ENCODE measurements at places on chromosomes 16 and 17.

- DNase-seq: no peak
Measured at GRCh38 chr16:48462106-48462740, 77.0 kb upstream of the SIAH1 start.

GRCh38 chr17:27607521-27608091 lies 23.4 kb upstream of the LGALS9 start:
- no peak for DNase-seq

- DNase-seq: no peak
Measured at GRCh38 chr17:2380226-2380922, 20.5 kb downstream of the MNT start.

- no peak for DNase-seq
Measured at GRCh38 chr17:28188841-28189263, 130.1 kb upstream of the TMEM97 start.

- no peak for DNase-seq
Measured at GRCh38 chr16:70582280-70582978, 58.8 kb downstream of the SF3B3 start.

- DNase-seq: no peak
Measured at GRCh38 chr17:42521036-42521435, 15.0 kb upstream of the NAGLU start.

- DNase-seq: no peak
Measured at GRCh38 chr16:31355431-31356100, 590 bp downstream of the ITGAX start.

DNA sequence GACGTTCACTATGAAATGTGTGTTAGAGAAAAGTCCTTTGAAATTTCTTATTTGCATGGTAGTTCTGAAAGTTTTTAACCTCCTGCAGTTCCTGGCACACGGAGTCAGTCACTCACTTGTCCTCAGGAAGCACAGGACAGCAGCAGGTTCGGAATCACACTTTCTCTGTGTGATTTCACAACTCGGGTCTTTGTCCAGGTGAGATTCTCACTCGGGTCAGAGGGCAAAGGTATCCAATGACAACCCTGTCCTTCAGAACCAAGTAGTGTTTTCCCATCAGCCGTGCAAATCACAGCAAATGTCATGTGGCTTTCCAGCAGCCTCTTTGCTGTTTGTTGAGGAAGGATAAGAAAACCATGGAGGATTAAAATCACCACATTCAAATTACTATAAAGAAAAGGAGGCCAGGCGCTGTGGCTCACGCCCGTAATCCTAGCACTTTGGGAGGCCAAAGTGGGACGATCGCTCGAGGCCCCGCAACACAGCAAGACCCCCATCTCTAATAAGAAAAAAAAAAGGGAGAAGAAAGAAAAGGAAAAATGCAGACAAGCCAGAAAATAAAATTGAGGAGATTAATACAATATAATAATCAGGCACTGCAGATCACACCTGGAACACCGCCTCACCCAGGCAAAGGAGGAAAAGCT lies 22.0 kb downstream of the ADCY9 start:
- no peak for DNase-seq

GRCh38 chr16:84502581-84502980 lies 1.9 kb downstream of the MEAK7 start:
- no peak for DNase-seq

DNA sequence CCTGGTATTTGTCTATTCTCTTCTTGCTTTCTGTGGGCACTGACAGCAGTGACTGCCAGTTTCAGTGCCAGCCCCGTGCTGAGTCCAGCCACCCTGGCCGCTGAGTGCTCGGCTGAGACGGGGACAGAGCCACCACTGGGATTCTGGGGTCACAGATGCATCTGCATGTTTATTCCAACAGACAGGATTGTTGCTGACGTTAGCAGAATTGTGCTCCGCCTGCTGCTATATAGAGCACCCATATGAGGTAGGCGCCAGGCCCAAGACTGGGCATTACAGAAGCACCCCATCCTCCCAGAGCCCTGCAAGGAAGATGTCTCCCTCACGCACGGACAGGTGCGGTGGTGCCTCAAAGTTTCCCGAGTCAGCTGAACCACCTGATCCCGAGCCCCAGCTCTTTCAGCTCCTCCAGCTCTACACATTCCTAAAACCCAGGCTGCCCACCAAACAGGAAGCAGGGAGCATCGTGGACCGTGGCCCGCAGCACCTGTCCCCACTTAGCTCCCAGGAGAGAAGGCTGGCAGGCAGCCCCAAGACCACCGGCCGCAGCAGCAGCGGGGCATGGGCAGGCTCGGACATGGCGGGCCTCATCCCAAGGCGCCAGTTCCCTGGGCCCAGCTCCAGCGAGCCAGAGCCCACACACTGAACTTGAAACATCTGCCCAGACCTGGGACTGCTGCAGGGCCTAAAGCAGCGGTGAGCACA lies 44.9 kb upstream of the RASD1 start:
- no peak for DNase-seq

Data from GM12892 (cell line).